ENCODE measurements at places on chromosomes 3 and 15.

DNA sequence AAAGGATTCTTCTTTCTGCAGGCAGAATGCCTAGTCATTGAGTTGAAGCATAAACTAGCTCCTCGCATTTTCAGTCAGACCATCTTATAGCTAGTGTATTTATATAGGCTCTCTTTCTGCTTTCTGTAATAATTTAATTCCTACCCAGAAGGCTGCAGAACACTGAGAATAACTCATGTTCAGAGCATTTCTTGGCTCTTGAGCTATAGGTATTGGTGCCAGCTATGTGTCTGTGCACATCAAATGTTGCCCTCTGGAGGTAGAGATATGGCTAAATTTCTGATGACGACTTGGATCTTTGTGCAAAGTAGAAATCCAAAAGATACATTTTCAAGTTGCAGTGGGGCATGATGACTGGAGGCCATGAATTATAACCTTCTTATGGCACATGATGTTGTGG lies 336.2 kb upstream of the TPM1 start:
- no peak for DNase-seq

DNA sequence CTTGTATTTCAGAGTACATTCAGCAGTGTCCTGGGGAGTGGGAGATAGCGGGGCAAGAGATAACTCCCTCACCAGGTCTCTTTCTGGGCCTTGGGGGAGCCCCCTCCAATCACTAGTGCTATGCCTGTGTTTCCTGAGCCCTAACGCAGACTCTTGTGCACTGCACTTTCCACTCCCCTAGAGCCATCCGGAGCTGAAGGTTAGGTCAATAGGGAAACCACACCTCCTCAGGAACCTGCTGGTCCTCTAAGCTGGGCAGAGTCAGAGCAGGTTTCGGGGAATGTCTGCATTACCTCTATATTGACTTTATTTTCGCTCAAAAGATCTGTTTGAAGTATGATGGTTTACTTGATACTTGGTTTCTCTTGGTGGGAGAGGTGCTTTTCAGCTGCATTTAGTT lies 617.0 kb upstream of the ROBO1 start:
- DNase-seq = no peak

- DNase-seq = no peak
Measured at GRCh38 chr3:6791161-6791560, 69.8 kb upstream of the GRM7 start.

DNA sequence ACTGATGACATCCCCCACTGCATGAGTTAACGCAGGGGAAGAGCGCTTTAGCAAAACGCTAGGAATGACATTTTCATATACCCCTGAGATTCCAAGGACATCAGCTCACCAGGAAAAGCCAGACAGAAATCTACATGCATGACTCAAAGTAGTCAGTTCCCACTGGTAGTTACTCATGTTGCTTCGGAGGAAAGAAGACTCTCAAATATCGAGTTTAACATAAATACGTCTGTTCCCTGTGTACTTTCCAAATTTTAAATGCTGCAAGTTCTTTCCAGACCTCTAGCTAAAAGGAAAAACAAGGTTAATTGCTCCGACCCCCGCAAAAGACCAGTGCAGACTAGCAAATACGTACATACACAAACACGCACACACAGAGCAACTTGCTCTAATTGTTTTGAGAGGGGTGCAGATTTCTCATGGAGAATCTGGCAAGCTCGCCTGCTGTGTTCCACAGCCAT lies 115.4 kb upstream of the PRICKLE2 start:
- DNase-seq = no peak

- DNase-seq = no peak
Measured at GRCh38 chr3:127150513-127151250, 42.2 kb upstream of the PRR23E start.

GRCh38 chr3:46705022-46705530 lies 3.9 kb downstream of the TMIE start:
- peak; percentile 78 for DNase-seq

DNA sequence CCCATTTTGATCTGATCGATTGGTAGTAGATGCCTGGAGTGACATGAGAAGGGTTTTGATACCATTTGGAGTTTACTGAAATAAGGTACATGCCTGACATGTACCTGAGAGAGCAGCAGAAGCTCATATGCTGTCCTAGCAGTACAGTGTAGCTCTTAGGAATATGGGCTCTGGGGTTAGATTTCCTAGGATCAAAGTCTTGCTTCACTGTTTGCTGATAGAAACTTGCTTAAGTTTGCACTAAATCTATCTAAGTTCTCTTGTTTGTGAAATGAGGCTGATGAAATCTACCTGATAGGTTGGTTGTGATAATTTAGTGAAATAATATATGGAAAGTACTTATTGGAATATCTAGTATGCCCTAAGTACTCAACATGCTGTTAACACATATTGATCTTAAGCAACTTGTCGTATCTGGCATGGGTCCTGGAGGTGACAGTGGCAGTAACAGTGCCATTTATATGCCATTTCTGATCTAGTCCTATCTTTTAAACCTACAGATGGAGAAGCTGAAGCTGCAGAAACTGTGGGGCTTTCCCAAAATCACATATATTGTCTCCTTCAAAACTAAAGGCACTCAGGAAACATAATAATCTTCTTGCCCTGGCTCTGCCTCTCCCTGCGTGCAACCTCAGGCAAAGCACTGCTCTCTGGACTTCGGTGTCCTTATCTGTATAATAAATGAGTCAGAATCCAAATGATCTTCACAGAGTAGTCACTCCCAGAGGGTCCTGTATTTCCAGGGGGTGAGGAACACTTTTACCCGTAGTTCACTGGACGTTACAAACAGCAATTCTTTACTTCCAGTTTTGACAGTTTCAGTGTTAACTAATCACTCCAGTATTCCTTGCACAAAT lies 223.6 kb upstream of the SETMAR start:
- DNase-seq = no peak

DNA sequence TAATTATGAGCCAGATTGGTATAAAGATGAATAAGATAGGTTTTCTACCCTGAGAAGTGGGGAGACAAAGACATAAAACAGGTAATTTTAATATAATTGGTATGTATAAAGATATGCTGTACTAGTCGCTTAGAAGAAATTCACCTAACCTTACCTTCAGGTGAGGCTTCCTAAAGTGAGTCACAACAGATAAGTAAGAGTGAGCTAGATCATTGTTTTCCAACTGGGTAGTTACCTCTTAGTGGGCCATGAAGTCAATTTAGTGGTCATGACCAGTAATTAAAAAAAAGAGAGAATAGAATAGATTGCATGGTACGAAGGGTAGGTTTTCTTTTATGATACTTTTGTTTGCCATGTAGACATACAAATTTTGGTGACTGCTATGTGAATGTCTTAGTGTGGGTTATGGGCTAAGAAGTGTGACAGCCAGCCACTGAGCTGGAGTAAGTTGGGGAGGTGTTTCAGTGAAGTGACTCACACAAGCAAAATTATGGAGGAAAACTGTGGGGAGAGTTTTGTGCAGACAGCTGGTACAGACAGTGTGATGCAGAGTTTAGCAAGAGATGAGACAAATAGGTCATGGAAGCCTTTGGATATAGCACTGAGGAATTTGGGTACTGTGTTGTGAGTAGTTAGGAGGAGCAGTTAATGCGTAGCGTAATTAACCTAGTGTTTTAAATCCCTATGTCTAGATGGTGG lies 8.2 kb downstream of the TRNT1 start:
- no peak for DNase-seq

DNA sequence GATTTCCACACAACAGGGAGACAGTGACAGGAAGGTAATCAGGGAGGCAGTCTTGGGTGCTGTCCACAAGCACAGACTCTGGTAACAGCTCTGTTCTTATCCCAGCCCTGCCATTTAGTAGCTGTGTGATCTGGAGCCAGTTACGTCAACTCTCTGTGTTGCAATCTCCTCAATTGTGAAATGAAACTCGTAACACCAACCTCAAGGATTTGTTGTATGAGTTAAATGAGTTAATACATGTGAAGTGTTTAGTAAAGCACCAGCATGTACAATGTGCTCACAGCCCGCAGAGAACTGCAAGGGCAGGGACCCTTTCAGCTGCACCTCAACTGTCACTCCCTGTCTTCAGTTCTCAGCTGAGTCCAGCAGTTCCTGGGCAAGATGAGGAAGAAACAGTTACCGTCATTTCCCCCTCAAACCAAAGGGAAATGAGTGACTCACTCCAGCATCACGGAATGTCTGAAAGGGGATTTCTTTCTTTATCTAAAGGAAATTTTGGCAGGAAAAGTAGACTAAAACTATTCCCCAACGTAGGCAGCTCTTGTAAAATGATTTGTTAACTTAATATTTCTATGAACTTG lies 39.9 kb upstream of the MB21D2 start:
- no peak for DNase-seq

DNA sequence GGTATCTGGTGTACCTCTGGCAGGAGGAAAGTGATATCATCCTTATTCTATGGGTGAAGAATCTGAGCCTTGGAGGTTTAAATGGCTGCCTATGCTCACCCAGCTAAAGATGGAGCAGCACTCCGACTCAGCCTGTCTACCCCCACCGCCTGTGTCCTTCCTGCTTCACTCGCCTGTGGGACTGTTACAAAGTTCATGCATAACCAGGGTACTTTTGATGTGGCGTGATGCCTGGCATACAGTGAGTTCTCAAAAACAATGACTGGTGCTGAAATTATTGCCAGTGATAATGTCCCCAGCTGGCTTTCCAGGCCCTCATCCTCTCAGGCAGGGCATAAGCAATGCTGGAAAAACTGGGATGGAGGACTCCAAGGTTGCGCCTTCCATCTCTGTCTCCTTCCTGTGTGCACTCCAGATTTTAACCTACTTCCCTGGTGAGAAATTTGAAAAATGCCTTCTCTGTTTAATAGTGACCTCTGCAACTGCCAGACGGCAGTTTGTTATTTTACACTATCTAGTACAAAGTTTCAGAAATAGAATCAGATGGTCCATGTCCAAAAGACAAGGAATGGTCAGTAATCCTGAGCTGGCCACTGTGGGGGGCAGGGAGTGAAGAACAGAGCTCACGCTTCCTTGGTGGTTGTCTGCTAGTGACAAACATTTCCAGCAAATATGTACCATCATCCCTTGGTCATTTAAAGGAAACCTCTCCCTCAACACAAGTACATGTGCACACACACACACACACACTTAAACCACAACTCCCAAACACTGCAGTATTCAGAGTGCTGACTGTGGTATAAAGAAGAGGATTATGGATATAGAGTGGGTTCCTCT lies 86.5 kb upstream of the NMNAT3 start:
- DNase-seq = no peak

- DNase-seq = no peak
Measured at GRCh38 chr3:112471596-112472325, 27.5 kb downstream of the BTLA start.

GRCh38 chr15:74203914-74204431 lies 1.4 kb upstream of the STRA6 start:
- DNase-seq = no peak

- DNase-seq = no peak
Measured at GRCh38 chr15:39273717-39274411, 307.0 kb upstream of the THBS1 start.

DNA sequence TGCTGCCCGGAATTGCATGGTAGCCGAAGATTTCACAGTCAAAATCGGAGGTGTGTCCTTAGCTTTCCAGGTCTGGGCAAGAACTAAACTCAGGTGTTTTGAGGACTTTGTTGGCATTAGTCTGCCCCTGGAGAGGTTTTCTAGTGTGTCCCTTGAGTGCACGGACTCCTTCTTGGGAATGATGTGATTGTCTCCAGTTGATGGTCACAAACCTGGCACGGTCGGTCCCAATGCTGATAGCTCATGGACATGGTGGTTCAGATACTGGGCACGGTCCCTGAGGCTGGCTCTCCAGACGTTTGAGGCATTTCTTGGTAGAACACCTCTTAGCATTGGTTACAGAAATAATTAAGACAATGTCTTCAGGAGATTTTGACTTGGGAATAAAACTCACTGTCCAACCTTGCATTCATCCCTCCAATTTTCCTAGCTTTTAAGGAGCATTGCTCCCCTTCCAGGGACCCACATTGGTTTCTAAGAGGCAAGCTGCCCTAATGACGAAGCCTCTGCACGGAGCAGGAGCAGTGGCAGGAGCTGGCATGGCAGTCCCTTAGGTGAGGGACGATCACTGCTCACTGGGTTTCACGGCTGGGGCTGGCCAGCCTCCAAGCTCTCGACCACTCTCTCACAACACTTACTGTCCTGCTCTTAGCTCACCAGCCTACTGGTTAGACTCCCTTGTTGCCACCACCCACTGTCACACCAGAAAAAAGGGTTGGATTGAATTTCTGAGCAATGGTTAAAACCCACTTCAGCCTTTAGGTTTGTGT lies 68.1 kb downstream of the PGPEP1L start:
- DNase-seq = no peak

DNA sequence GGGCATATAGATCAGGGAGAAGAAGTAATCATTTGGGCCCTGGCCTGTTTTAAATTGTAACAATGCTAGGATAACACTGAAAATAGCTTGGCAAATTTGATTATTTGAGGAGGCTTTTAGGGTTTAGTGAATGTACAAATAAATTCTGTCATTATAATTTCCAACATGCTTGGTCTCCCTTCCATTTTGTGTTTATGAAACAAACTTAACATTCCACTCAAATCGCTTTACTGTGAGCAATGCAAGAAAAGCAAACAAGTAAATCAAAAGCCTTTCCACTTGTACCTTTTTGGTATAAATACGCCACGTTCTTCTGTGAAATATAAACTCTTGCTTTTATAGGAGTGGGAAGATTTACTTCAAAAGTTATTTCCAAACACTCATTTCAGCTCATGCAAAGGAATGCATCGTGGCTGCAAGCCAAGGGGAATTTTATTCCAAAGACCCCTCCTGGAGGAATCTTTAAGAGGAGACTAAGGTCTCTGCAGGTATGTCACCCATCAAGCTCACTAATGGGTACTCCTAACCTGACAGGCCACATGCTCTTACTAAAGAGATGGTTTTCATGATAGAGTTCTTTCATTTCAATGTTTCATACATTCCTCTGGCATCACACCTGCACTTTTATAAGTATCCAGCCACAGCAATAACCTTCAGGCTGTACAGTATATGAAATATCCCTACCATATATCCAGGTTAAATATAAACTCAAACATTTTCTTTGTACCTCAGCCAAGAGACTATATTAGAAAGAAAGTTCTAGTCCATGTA lies 115.2 kb downstream of the P3H2 start:
- no peak for DNase-seq

- DNase-seq = no peak
Measured at GRCh38 chr3:52092271-52092660, 35.9 kb upstream of the DUSP7 start.

- DNase-seq = no peak
Measured at GRCh38 chr3:136959599-136959998, 1.8 kb downstream of the IL20RB start.

DNA sequence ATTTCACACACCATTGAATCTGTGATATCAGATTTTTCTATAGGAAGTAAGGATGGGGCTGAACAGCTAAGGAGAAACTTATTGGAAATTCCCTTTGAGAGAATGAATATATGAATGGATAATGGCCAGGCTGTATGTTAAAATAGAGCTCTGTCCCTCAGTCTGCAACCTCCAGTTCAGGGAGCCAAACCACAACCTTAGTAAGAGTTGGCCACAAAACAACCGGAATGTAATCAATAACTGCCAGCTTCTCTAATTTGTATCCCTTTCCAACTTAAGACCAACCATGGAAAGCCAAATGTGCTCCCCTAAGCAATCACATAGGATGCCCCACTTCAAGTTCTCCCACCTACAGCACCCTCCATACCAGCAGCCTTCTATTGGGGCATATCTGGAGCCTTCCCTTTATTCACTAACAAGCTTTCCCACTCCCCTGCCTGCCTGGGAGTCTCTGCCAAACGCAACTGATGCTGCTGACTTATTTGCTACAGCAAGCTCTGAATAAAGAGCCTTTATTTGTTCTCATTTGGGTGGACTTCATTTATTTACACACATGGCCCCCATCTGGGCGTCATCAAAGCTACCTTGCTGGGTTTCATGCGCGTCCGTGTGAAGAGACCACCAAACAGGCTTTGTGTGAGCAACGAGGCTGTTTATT lies 75.4 kb upstream of the LARS2 start:
- DNase-seq = no peak

Measured in neuronal stem cell (in vitro differentiated cells).